ENCODE measurements at places on chromosomes 16 and 17. TPM values are rescaled to one million over a fixed set of nuclear protein-coding genes. Genes with fewer than 3 reads are reported as not detected.

Gene TOP2A
- 0.11 TPM for polyA plus RNA-seq

Gene TMIGD1
- not detected for polyA plus RNA-seq

Gene CCL14
- polyA plus RNA-seq, result 15.5 TPM

Gene TENT4B
- polyA plus RNA-seq, result 2.2 TPM

Gene KRTAP4-3
- polyA plus RNA-seq, result not detected

Gene SLC22A31
- 0.07 TPM for polyA plus RNA-seq

Gene GRB2
- 68.2 TPM for polyA plus RNA-seq

Gene CDH1
- polyA plus RNA-seq, result not detected

Gene MEOX1
- polyA plus RNA-seq, result 11.6 TPM

Gene ADGRG1
- polyA plus RNA-seq, result 14.1 TPM

Gene RPRML
- not detected for polyA plus RNA-seq

Gene RNF222
- polyA plus RNA-seq, result not detected

Gene C16orf54
- polyA plus RNA-seq, result 0.15 TPM

Gene GNG13
- polyA plus RNA-seq, result not detected

Gene CCL8
- polyA plus RNA-seq, result not detected

Gene NFE2L1
- polyA plus RNA-seq, result 254 TPM

Gene HES7
- 0.40 TPM for polyA plus RNA-seq

Gene ZFHX3
- 3.8 TPM for polyA plus RNA-seq

Gene DHRS7C
- 11.3 TPM for polyA plus RNA-seq

Gene SPATA22
- polyA plus RNA-seq, result 0.23 TPM

Gene PLA2G15
- polyA plus RNA-seq, result 25.8 TPM

Gene TUBG2
- 15.3 TPM for polyA plus RNA-seq

Gene ACE
- 5.6 TPM for polyA plus RNA-seq

Gene HSDL1
- polyA plus RNA-seq, result 16.1 TPM

Gene NSF
- 23.8 TPM for polyA plus RNA-seq

Gene PRPSAP1
- polyA plus RNA-seq, result 36.1 TPM

Gene PPY
- not detected for polyA plus RNA-seq

Gene TMC8
- 1.8 TPM for polyA plus RNA-seq

Gene TRPV3
- 0.32 TPM for polyA plus RNA-seq

Gene CCL2
- polyA plus RNA-seq, result 26.9 TPM

Gene KCNH6
- polyA plus RNA-seq, result not detected

All from heart left ventricle (tissue), 16 donors.